Activated CD4-positive, alpha-beta T cell treated with anti-CD3 and anti-CD28 coated beads, Interleukin-2, amount 50 U/mL, for 4 hours (primary cell): ENCODE measurements at places on chromosomes 1 and 21.

DNA sequence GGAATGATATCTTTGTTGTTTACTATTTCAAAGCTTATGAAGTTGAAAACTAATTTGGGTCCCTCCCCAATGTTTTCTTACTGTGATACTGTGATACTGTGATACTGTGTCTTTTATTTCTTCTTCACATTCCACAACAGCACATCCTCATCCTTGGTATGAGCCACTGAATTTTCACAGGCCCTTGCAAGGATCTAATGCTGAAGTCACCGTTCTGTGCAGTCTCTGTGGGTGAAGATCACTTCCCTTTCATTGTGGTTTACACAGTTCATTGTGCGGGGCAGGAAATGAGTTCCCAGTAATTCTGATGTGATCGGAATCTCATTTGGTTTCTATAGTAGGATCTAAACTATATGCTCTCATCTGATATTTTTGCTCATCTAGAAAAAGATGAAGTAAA is 32.1 kb upstream of the PAXBP1 start:
- no peak for DNase-seq

- DNase-seq: no peak
Measured at GRCh38 chr1:70910013-70910412, 137.6 kb downstream of the PTGER3 start.

DNA sequence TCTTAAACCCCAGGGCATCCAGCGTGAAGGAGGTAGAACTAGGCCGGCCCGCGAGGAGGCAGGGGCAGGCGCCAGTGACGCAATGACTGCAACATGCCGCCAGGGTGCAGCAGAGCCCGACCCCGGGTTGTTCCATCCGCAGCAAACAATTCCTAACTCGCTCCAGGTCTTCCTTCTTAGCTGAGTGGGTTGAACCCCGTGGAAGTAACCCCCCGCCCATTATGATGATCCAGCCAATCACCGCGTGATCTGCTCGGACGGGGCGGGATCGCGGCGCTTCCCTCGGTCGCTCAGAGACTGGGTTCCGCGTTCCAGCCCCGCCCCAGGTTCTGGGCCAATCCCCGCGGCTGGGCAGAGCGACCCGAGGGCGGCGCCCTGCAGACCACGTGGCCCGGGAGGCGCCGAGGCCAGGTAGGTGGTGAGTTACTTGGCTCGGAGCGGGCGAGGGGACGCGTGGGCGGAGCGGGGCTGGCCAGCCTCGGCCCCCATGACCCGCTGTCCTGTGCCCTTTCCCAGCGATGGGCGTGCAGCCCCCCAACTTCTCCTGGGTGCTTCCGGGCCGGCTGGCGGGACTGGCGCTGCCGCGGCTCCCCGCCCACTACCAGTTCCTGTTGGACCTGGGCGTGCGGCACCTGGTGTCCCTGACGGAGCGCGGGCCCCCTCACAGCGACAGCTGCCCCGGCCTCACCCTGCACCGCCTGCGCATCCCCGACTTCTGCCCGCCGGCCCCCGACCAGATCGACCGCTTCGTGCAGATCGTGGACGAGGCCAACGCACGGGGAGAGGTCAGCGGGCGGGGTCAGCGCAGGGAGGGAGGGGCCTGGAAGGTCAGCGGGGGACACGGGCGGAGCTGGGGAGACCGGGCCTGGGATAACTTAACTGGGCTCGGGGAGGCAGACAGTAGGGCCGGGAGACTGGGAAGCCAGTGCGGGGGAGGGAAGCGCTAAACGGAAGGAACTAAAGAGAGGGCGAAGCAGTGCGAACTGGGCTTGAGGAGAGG is at the start of gene DUSP23:
Gene DUSP23, plus strand, starts transcription at position 380 of the 1,000 bp plus-strand sequence. Its CDS starts 139 bp downstream, at position 519.
- DNase-seq: peak; percentile 95

GRCh38 chr1:164891615-164892014 is 332.6 kb downstream of the PBX1 start:
- DNase-seq: no peak
